ENCODE measurements at places on chromosomes 2 and 18.

- no peak for DNase-seq
Observed at GRCh38 chr2:76572981-76573380, 862.3 kb upstream of the GCFC2 start.

- DNase-seq: no peak
Observed at GRCh38 chr2:162344617-162344950, 652 bp downstream of the GCA start.

- DNase-seq: peak; percentile 53
Observed at GRCh38 chr2:40244675-40245074, 207.2 kb downstream of the SLC8A1 start.

GRCh38 chr2:96921561-96922319, 51.9 kb upstream of the SEMA4C start:
- peak; percentile 37 for DNase-seq

- DNase-seq: no peak
Observed at GRCh38 chr2:216830346-216830745, 29.5 kb downstream of the TNP1 start.

DNA sequence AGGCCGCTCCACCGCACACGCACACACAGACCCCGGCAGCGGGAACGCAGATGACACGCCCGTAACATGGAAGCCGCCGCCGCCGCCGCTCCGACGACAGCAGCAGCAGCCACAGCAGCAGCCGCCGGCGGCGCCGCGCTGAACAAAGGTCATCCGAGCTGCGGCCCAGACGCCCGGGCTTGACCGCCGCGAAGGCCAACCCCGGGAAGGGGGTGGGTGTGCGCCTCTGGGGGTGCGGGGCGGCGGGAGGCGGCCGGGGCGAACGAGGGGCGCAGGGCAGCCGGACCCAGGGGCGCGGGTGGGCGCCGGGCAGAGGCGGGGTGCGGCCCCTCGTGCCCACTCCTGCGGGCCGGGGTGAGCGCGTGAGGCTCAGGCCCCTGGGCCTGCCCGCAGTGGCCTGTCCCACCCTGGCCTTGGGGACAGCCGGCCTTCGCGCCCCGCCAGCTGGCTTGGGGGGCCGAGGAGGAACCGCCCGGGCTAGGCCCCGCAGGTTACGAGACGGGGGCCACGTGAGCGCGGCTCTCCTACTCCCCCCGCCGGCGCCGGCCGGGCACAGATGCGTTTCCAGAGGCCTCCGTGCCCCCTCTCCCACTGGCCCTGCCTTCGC, 1.0 kb upstream of the ZNF532 start:
- DNase-seq: peak; percentile 78

- DNase-seq: no peak
Observed at GRCh38 chr2:227780981-227781615, 32.5 kb upstream of the CCL20 start.

GRCh38 chr2:152525277-152525838, 190.4 kb downstream of the FMNL2 start:
- DNase-seq: no peak

GRCh38 chr2:225040856-225041206, 1.4 kb downstream of the DOCK10 start:
- peak; percentile 20 for DNase-seq

- DNase-seq: no peak
Observed at GRCh38 chr18:63679820-63680606, 18.3 kb upstream of the SERPINB3 start.

DNA sequence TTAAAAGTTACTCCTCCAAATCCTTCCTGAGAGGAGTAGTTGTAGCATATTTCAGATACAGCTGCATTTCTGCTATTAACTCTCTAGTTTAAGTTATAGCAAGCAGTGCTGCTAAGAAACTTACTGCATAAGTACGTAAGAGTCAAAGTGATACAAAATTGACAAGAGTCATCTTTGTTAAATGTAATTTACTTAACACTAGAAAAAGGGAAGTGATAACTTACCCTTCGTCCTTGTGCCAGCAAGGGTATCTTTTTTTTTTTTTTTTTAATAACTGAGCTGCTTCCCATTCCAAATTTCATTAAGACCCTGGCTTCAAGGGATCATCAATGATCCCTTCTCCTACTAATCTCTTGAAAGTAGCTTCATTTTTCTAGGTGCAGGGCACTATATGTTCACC, 493.0 kb downstream of the PLCL1 start:
- no peak for DNase-seq

GRCh38 chr2:283996-284794, 3.7 kb downstream of the ALKAL2 start:
- DNase-seq: no peak

DNA sequence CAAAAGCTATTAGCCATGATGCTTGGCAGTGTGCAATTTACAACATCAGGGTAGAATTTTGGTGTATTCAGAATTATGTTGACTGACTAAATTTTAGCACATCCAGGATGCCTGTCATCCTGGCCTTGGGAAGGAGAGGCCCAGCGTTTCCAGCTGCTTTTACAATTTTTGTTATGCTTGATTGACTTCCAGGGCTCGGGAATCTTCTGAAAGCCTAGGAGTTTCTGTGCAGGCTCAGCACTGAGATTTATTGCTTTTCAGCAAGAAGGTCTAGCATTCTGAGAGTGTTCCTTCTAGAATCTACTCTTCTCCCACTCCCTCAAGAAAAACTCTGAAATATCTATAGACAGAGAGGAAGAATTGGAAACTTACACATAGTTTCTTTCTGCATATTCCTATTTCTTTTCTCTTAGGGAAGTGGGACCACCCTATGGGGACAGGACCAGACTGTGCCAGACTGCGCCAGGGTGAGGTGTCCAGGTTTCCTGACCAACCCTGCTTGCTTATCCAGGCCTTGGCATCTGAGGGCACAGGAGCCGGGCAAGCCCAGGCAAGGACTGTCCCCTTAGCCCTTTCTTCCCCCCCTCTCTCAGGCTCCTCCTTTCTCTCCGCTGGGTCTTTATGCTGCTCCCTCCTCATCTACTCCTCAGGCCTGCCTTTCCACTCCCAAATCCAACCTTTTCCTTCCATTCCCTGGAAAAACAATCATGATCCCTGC, 26.9 kb downstream of the MAIP1 start:
- no peak for DNase-seq

GRCh38 chr2:168089200-168089599, 158.2 kb downstream of the STK39 start:
- no peak for DNase-seq

GRCh38 chr2:239288237-239288636, 112.6 kb downstream of the HDAC4 start:
- DNase-seq: no peak

- no peak for DNase-seq
Observed at GRCh38 chr2:28567061-28567471, 71.2 kb downstream of the PLB1 start.

- DNase-seq: no peak
Observed at GRCh38 chr2:48313036-48313877, 216.7 kb upstream of the STON1 start.

DNA sequence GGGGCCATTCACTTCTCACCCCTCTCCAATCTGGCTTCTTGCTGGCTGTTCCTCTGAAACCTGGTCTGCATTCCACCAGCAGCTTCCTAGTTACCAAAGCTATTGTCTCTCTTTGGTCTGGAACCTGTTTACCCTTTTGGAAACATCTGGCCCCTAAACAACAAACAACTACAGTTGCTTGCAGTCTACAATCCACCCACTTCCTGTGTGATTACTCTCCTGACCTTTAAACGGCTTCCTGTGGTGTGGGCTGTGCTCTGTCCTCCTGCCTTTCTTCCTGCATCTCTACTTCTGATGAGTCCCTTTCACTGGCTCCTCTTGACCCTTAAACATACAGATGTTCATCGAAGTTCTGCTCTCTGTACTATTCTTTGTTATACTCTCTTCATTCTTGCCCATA, 303.8 kb downstream of the TDRD15 start:
- DNase-seq: no peak

- DNase-seq: no peak
Observed at GRCh38 chr2:38716185-38716584, 35.0 kb downstream of the SRSF7 start.

Data from Right ventricle myocardium inferior (tissue), 1 donor.